ENCODE measurements at places on chromosomes 3 and 15. TPM values are rescaled to one million over a fixed set of nuclear protein-coding genes. Genes with fewer than 3 reads are reported as not detected.

The LMCD1 gene
- total RNA-seq, result 24.8 TPM

DNA sequence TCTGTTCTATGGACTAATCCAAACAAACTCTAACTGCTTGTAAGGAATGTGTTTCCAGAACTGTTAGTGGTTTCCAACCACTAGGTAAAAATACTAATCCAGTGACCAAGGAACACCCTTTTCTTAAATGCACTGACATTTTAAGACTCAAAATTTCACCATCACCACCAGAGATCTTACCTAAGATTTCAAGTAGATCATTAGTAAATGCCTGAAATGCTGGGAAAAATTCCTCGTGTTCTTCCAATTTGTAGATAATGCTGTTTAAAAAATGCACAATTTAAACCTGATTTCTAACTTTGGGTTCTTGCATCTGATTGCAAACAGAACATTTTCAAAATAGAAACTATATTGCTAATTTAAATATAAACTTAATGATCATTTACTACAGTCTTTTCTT is 63.4 kb downstream of the ESYT3 start:
- H3K4me3 ChIP-seq, result no peak overlapping the region
- H3K27ac ChIP-seq, result no peak overlapping the region
- DNase-seq, result no peak
- H3K27me3 ChIP-seq, result no peaks in the 10 kb centered on the region
- peaks cover 5% of the 10 kb centered on the region for H3K36me3 ChIP-seq

DNA sequence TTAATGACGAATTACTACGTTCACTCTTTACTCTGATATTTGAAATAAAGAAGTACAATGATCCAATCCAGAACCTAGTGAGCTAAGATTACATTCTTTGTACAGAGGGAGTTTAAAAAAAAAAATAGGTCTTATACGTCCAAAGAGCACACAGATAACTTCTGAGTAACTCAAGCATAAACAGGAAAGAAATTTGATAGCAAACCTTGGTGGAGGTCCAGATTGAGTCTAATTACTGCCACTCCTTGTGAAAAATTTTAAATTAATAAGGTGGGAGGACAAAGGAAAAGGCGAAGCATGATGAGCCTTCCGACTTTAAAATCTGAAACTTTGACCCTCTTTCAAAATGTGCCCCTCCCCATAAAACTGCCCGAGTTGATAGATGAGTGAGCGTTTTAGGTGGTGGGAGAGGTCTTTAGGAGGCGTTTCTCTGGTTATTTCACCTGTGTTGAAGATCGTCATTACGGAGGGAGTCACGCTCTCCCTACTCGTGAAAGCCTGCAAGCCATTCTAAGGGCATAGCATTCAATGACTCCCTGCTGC is 127.0 kb upstream of the ROBO2 start:
- no peak overlapping the region for H3K4me3 ChIP-seq
- no peaks in the 10 kb centered on the region for H3K27me3 ChIP-seq
- DNase-seq, result no peak
- no peak overlapping the region for H3K27ac ChIP-seq
- no peaks in the 10 kb centered on the region for H3K4me1 ChIP-seq

The APBA2 gene
- 0.31 TPM for total RNA-seq

The LYZL4 gene
- total RNA-seq, result not detected

Data from Panc1 (cell line).